GM12878 (cell line): ENCODE measurements at places on chromosomes 2 and 18. TPM values are rescaled to one million over a fixed set of nuclear protein-coding genes. Genes with fewer than 3 reads are reported as not detected.

DNA sequence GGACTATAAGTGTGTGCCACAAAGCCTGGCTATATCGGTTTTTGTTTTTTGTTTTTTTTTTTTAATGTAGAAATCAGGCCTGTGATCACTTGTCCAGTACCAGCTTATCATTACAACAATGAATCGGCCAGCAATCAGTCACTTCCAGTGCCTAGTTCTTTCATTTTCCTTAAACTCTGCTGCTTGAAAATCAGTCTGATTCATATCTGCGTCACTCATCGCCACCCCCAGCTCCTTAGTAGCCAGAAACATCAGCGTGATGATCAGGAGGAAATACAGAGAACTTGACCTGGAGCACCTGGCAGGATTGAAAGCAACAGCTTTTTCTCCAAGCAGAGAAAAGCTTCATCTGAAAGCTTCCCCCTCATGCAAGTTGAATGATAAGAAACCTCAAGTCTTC is 75.4 kb downstream of the SPTBN1 start:
- H3K36me3 ChIP-seq, result no peaks in the 10 kb centered on the region
- no peak for DNase-seq
- no peaks in the 10 kb centered on the region for H3K27me3 ChIP-seq
- no peak overlapping the region for H3K27ac ChIP-seq
- peaks cover 13% of the 10 kb centered on the region; the same call in 1 of the 2 replicates for H3K4me1 ChIP-seq
- no peak overlapping the region for H3K4me3 ChIP-seq

DNA sequence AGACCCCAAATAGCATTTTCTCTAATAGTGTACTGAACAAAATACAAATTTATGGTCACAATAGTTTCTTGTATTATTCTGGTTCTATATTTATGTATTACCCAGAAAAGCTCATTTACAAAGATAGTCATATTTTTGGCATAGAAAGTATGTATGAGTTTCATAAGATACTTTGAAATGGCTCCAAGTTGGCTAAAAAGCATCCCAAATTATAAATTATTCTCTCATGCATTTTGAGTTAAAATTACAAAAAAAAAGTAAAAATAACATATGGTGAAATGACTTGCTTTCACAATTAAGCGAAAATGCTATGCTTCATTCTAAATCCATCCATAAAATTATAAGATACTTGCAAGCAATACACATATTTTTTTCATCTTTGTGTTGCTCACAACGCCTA is 530.7 kb downstream of the ZNF804A start:
- H3K4me3 ChIP-seq, result no peak overlapping the region
- no peak for DNase-seq
- no peaks in the 10 kb centered on the region for H3K27me3 ChIP-seq
- H3K36me3 ChIP-seq, result no peaks in the 10 kb centered on the region

DNA sequence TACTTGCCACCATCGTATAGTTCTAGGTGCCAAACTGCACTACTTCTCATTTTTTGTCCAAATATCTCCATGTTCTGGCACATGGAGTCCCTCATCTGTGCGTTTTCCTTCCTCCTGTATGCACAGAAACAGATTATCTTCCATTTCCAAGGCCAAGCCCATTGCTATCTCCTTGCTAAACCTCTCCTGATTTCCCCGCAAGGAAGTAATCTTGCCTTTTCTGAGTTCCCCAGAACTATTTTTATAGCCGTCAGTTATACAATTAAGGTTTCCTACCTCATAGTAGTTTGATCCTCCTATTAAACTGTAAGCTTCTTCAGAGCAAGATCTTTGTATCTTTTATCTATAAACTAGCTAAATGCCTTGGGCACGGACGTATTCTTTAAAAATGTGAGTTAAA is 7.2 kb downstream of the DSG2 start:
- H3K4me1 ChIP-seq, result peaks cover 11% of the 10 kb centered on the region
- H3K36me3 ChIP-seq, result no peaks in the 10 kb centered on the region
- H3K27me3 ChIP-seq, result no peaks in the 10 kb centered on the region
- H3K4me3 ChIP-seq, result no peak overlapping the region
- no peak overlapping the region for H3K27ac ChIP-seq
- no peak for DNase-seq

- peak overlapping the region; percentile 36; the same call in 1 of the 2 replicates for H3K4me3 ChIP-seq
- peaks cover 3% of the 10 kb centered on the region for H3K4me1 ChIP-seq
- no peak overlapping the region for H3K27ac ChIP-seq
- DNase-seq, result no peak
Measured at GRCh38 chr2:44801289-44801840, 140.1 kb upstream of the SIX3 start.

DNA sequence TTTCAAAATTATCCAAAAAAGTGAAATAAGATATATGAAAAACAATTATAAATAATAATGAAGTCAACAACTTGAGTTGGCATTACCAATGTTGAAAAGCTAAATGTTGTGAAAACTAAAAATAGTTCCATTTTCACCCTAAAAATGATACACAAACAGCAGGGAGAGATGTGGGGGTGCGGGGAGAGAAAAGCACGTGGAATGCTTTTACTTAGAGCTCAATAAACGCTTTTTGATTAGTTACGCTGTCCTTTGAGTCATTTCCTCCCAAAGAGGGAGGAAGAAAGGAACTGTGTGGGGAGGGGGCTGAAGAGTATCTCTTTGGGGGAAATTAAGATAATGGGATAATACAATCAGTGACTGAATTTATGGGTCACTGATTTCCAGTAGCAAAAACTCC is 29.2 kb downstream of the ZNF521 start:
- H3K4me3 ChIP-seq, result no peak overlapping the region
- no peak for DNase-seq
- H3K4me1 ChIP-seq, result no peaks in the 10 kb centered on the region
- H3K36me3 ChIP-seq, result no peaks in the 10 kb centered on the region

GRCh38 chr2:105399207-105399861 is 483 bp upstream of the FHL2 start:
- no peaks in the 10 kb centered on the region for H3K4me1 ChIP-seq
- H3K27me3 ChIP-seq, result peaks cover 2% of the 10 kb centered on the region
- H3K4me3 ChIP-seq, result no peak overlapping the region
- no peak overlapping the region for H3K27ac ChIP-seq

GRCh38 chr2:186919296-186919695 is 70.3 kb upstream of the ZSWIM2 start:
- H3K4me3 ChIP-seq, result no peak overlapping the region
- H3K36me3 ChIP-seq, result no peaks in the 10 kb centered on the region
- H3K4me1 ChIP-seq, result no peaks in the 10 kb centered on the region
- H3K27ac ChIP-seq, result no peak overlapping the region

GRCh38 chr2:127384529-127384928 is 3.2 kb downstream of the MAP3K2 start:
- no peak overlapping the region for H3K4me3 ChIP-seq
- peaks cover 10% of the 10 kb centered on the region for H3K4me1 ChIP-seq
- H3K36me3 ChIP-seq, result no peaks in the 10 kb centered on the region
- H3K27ac ChIP-seq, result no peak overlapping the region
- H3K27me3 ChIP-seq, result no peaks in the 10 kb centered on the region

DNA sequence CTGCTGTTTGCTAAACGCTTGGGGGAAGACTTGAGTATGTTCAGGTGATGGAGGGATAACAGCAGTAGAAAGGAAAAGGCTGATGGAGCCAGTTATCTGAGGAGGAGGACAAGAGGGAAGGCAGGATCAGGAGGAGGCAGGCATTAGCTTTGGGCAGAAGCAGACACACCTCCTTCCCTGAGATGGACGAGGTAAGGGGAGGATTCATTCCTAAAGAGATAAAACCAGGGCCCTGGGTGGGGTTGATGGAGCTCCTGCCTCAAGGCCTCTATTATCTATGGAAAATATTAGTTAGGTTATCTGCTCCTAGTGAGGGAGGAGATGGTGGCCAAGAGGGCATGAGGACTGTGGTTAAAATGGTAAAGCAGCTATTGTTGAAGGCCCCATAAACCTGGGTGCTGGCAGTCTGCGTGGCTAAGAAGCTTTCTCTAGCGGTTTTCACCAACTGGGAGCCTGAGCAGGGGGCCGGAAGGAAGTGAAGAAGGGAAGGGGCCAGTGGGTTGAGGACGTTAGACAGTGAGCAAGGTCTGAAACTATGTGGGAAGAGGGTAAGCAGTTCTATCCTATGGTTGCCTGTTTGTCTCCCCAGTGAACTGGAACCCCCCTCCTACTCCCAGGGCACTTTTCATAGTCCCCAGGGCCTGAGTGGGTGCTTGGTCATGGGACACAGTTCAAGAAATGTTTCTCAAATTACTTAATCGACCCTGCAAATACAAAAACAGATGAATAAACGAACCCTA is 56.6 kb upstream of the HK2 start:
- DNase-seq, result peak; percentile 41
- H3K36me3 ChIP-seq, result no peaks in the 10 kb centered on the region
- no peak overlapping the region for H3K4me3 ChIP-seq
- H3K27me3 ChIP-seq, result no peaks in the 10 kb centered on the region
- H3K27ac ChIP-seq, result no peak overlapping the region

DNA sequence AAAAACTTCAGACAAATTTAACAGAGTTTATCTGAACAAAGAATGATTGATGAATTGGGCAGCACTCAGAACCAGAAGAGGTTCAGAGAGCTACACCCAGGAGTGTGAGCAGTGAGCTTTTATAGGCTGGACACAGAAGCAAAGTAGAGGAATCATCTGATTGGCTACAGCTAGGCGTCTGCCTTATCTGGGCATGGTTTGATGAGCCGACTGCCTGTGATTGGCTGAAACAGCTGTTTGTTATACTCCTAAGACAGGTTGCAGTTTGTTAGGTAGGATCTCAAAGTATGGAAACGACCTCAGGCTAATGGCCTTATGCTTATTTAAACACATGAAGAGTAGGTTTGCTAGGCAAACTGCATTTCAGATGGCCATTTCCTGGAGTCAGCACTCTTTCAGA is 188.9 kb downstream of the MYO1B start:
- H3K36me3 ChIP-seq, result no peaks in the 10 kb centered on the region
- no peaks in the 10 kb centered on the region for H3K4me1 ChIP-seq
- no peak for DNase-seq
- H3K27me3 ChIP-seq, result no peaks in the 10 kb centered on the region
- no peak overlapping the region for H3K27ac ChIP-seq
- H3K4me3 ChIP-seq, result no peak overlapping the region

- H3K4me1 ChIP-seq, result no peaks in the 10 kb centered on the region
- no peaks in the 10 kb centered on the region for H3K36me3 ChIP-seq
- DNase-seq, result no peak
- no peak overlapping the region for H3K4me3 ChIP-seq
- H3K27ac ChIP-seq, result no peak overlapping the region
Measured at GRCh38 chr2:73084971-73085370, 13.5 kb upstream of the SFXN5 start.

DNA sequence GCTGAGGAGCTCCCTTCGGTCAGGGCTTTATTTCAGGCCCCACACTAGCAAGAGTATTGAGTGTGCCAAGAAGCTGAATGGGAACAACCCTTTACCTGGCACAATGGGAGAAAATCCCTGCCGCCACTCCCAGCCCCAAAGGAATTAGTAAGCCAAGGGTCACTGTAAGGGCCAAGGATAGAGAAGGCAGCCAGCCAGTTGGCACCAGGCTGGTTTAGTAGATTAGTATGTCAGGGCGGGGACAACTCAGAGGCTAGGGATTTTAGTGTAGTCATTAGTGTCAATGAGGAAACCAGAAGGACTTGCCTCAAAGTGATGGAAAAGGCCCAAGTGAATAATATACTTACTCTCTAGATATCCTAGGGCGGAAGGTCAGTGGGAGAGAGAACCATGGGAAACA is 34.9 kb upstream of the CYP26B1 start:
- no peak for DNase-seq
- no peaks in the 10 kb centered on the region for H3K36me3 ChIP-seq
- no peak overlapping the region for H3K27ac ChIP-seq
- H3K4me1 ChIP-seq, result no peaks in the 10 kb centered on the region
- H3K27me3 ChIP-seq, result no peaks in the 10 kb centered on the region

The KLHL30 gene
- polyA plus RNA-seq, result 0.03 TPM in 1 of 2 replicates, not detected in the other

The TUBA3E gene
- polyA plus RNA-seq, result not detected in 2 replicates

The GPR75 gene
- 0.10 TPM in 1 of 2 replicates, not detected in the other for polyA plus RNA-seq

The ANKRD30B gene
- not detected in 2 replicates for polyA plus RNA-seq

The ATG16L1 gene
- 11.3 and 14.9 TPM in 2 replicates for polyA plus RNA-seq

The REG3G gene
- not detected in 2 replicates for polyA plus RNA-seq

The PARD6G gene
- 1.2 and 1.3 TPM in 2 replicates for polyA plus RNA-seq
